ENCODE measurements at places on chromosomes 7 and 10.

GRCh38 chr10:27715505-27715904 lies 30.1 kb downstream of the MKX start:
- no peak for DNase-seq

DNA sequence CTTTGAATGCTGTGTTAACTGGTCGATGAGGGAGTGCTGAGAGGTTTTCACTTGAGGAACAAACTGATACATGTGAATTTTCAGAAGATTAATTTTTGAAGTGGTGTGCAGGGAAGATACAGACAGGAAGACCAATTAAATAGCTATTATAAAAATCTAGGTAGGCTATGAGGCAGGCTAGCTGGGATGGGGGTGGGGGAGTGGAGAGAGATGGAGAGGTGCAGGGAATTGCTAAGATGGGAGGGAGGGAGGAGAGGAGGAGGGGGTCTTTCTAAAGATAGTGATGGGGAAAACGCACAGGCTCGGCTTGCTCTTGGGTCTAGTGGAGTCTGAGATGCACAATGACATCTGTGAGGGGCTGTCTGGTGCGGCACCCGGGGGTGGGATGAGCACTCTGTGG lies 15.2 kb downstream of the ATXN7L1 start:
- no peak for DNase-seq

DNA sequence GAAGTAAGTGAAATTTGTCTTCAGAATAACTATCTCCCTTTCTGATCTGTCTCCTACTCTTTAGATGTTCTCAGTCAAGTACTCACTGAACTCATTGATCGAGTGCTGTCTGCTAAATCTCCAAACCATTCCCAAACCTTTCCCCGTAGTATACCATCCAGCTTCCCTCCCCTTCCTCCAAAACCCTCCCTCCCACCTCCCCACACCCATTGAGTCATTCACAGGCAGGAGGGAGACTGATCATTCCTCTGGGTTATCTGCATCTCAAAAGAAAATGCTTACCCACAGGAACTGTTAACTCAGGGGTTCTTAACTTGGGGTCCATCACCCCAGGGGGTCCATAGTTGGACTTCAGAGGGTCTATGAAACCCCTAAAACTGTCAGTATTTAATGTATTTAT lies 37.4 kb downstream of the GOT1 start:
- no peak for DNase-seq

- no peak for DNase-seq
These were observed 24.9 kb upstream of the CARD11 start for GRCh38 chr7:3068530-3068929.

DNA sequence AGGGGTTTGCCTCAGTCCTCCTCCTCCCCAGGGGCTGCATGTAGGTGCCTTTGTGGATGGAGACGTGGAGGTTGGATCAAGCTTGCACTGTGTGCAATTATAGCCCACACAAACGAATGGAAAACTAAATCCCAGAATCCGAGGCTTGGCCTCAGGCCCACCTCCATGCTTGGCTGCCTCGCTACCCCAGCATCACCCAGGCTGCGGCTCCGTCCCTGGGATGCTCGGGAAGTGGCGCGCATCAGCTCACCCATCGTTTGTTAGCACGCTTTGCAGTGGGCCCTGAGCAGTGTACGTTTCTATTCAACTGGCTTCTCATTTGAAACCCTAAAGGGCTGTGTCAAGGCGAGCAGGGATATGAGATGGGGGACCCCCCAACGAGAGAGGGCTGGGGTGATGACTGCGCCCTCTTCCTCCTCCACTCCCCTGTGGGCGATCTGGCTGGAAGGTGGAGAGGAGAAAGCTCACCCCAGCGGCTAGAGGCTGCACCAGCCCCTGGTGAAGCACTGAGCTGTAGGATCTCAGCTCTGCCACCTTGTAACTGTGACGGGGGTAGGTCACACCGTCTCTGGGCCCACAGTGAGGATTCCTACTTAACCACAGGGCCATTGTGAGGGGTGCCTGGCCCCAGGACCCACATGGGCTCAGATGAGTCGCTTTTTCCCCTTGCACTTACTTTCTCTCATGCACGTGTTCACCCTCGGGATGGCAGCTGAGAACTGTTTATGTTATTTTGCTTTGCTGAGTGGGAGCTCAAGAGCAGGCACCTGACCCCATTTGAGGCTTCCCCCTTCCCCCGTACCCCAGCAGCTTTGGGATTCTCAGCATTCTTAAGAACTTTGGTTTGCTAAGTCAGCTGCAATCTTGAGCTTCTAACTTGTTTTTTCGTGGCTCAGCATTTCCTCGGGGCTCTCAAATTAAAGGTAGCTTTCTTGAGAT lies 12.7 kb upstream of the BTBD16 start:
- DNase-seq, result no peak

DNA sequence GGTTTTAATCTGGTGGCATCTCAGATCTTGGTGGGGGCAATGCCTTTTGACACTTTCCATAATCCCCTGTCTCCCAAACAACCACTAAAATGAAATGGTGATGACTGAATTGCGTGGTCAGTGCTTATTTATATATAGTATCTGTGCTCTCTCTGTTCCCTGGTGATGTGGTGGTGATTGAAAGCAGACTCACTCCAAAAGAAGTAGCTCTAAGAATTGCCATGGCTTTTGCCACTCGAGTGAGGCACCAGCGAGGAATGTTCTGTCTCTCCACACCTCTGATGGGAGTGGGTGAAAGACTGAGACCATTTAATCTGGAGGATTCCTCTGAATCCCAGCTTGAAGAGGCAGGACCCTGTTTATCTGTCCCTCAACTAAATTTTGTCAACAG lies 2.8 kb downstream of the DUSP5 start:
- no peak for DNase-seq

DNA sequence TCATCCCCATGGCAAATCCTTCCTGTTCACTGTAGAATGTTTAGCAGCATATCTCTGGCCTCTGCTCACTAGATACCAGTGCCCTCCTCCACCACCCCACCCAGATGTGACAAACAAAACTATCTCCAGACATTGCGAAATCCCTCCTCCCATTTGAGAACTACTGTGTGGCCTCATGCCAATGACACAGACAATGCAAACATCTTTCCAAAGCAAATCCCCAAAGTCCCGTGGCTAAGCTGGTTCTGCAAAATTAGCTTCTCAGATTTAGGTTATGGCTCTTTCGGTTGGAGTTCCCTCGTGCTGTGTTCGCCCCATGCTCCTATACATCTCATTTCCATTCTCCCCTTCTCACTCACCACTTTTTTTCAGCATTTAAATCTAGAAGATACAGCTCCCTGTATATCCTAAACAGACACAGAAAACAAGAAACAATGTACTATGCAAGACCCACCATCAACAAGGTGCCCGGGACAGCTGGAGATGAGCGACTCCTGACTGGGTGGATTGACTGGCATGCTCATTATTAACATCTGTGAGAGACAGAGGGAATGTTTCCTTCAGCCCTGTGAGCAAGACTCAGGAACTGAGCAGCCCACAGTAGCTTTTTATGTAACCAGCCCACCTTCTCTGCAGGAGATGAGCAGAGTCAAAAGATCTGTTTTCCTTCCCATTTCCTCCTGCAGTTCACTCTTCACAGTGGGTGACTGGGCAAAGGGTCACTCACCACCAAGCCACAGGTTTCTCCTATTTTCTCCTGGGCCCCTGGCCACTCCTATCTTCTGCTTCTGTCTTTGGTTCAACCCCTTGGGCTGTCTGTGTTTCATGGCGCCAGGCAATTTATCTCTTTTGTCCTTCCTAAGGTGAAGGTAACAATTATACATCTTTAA lies 225.7 kb upstream of the AOAH start:
- peak; percentile 18 for DNase-seq

DNA sequence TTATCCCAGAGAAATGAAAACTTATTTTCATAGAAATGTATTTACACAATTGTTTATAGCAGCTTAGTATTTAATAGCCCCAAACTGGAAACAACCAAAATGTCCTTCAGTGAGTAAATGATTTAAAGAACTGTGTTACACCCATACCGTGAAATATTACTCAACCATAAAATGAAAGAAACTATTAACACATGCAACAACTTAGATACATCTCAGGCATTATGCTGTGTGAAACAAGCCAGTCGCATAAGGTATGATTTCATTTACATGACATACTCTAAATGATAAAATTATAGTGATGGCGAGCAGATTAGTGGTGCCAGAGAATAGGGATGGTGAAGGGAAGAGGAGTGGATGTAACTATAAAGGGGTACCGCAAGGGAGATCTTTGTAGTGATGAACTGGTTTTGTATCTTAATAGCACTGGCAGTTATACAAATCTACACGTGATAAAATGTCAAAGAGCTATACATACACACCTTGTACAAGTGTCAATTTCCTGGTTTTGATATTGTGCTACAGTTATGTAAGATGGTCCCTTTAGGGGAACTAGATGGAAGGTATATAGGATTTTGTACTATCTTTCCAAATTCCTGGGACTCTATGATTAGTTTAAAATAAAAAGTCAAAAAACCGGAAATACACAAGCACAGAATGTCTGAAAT lies 40.5 kb downstream of the MACC1 start:
- DNase-seq, result no peak

DNA sequence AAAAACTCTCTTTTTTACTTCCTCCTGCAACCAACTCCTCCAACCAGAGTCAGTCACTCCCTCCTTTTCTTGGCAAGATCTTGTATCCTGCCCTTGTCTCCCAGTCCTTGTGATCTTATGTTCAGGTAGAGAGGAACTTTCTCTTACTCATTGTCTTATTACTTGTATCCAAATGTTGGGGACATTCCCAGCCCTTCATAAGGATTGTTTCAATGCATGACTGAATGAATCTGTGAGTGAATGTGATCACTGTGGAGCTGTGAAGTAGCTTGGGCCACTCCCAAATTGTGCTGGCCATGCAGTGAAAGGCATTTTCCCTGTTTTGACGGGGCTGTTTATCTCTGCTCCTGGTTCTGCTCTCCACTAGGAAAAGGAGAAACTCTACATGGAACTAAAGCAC lies 93.7 kb downstream of the CFAP58 start:
- DNase-seq, result no peak

DNA sequence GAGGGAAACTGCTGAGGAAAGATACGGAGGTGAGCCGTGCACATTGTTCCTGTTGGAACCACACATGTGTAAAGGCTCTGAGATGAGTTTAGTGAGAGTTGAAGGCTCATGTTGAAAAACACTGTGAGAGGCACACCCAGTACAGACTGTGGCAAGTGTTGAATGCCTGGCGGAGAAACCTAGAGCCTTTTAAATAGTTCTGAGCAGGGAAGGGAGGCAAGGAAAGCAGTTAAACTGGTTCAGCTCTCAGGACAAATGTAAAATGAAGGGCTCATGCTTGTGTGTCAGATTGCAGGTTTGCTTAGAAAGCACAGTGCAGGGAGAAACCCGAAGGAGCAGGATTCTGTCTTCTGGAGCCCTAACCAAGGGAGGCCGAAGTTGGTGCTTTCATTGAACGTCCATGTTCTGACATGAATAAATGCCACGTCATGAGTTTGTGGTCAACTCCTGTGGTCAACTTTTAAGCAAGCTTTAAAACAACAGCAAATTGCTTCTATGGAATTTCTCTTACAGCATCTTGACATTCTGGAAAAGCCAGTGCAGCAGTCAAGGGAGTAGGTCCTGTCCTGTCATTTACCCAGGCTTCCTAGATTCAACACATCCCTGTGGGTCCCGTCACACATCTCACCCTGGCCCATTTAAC lies 650.9 kb upstream of the GALNT17 start:
- DNase-seq, result no peak

- no peak for DNase-seq
These were observed 21.6 kb upstream of the FAM20C start for GRCh38 chr7:170551-171363.

- DNase-seq, result no peak
These were observed 675 bp downstream of the SLC4A2 start for GRCh38 chr7:151060113-151060415.

DNA sequence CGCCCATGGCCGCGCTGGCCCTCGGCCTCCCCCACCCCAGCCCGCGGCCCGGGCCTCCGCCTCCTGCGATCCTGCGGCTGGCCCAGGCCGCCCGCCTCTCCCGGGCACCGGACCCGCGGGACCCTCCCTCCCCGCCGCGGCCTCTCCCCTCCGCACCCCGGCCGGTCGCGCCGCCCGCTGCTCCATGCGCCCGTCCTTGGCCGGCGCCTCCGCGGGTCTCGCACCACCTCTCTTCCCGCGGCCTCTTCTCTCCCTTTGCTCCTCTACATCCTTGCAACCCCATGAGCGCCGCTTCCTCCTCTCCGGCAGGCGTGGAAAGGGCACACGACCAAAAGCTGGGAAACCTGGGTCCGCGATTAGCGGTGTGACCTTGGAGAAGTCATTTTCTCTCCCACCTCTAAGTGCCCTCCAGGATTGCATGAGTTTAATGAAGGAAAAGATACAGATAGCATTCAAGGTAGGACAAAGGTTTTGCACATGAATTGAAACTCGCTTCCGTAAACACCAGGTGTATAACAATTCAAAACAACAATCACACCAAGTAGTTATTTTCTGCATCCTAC lies 448 bp upstream of the SRPK2 start:
- DNase-seq, result peak; percentile 50

- no peak for DNase-seq
These were observed 296.5 kb upstream of the PHF14 start for GRCh38 chr7:10677211-10677610.

- DNase-seq, result no peak
These were observed 221.4 kb downstream of the BICC1 start for GRCh38 chr10:58734116-58734515.

DNA sequence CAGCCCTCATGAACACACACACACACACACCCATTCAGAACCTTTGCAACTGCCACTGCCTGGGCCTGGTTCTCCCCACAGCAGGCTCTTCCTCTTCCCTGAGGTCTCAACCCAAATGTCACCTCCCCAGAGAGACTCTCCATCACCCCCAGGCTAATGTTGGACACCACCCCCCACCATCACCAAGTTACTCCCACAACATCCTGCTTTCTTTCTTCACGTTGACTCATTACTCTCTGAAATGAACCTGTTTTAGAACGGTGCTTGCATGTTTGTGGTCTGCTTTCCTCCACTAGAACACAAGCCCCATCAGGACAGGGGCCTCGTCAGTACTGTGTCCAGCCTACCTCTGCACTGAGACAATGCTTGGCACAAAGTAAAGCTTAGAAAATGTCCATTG lies 16.0 kb downstream of the AFAP1L2 start:
- no peak for DNase-seq

DNA sequence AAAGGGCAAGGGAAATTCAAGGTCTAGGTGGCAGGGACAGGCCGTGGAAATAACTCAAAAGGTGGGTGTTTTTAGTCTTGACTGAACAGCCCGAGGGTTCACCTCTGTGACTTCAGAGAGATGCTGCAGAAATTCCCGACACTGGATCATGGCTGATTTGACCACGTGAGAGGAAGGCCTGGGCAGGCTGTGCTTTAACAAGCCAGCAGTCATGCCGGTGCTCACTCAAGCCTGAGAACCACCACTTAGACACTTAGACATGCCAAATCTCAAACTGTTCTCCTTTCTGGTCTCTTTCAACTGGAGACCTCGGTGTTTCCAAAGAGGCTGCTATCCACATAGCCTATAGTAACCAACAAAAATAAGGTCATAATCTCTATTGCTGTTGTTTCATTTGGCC lies 15.4 kb downstream of the TECTB start:
- DNase-seq, result no peak

DNA sequence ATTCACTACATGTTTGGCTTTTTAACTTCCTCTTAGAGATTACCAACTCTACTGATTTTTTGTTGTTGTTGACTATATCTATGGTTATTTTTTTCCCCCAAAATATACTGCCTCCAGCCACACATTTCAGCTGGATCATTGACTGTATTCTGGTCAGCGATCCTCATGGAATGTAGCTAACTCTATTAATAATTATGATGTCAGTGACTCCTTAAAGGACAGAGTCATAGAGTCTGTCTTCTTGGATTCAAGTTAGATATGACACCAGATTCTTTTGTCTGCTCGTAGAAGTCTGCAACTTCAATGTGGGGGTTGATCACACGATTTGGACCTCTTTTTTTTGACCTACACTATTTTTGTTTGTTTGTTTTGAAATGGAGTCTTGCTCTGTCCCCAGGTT lies 33.2 kb downstream of the UBN2 start:
- no peak for DNase-seq

All from hindlimb muscle (tissue), 1 donor.